ENCODE measurements at places on chromosomes 5 and 9.

DNA sequence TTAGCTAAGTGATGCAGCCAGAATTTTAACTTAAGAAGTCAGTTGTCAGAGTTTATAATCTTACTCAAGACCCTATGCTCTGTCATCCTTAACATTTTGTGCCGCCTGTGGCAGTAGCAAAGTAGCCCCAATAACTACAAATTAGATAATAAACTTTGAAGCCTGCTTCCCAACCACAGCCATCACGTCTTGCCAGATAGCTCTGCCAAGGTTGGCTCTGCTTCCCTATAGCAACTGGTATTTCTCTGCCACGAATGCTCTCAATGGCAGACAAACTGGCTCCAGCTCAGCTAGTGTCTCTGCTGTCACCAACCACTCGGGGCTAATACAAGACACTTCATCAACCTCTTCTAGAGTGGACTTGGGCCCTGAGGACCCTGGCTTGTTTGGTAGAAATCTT lies 576.1 kb downstream of the CDH12 start:
- no peak for DNase-seq

DNA sequence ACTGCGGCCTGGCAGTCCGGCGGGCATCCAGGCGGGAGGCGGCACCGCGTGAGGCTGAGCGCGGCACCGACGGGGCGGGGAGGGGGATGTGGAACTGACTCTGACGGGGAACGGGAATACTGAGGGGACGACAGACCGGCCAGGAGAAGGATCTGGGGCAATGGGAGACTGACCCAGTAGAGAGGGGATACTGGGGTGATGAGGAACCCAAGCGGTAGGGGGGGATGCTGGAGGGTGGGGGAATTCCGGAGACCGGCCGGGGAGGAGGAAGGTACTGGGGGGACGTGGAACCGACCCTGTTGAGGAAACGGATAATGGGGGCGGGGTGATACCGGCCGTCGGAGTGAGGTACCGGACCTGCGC lies 423 bp downstream of the IPPK start:
- no peak for DNase-seq

GRCh38 chr9:16572005-16572734 lies 298.3 kb downstream of the BNC2 start:
- no peak for DNase-seq

DNA sequence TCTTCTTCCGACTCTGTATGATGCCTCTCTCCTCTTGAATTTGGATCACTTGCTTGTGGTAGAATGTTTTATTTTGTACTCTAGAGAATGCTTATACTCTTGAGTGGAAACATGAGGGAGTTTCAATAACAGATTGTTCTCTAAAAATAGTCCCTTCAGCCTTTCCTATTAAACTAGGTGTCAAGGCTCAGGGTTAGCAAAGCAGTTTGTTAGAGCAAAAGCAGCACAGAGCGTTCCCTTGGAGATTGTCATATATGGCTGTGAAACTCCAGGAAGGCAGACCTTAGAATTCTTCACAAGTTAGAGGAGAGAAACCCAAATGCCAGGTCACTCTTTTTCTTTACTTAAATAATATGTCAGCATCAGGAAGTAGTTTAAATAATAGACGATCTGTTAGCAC lies 33.0 kb downstream of the MAMDC2 start:
- no peak for DNase-seq

- no peak for DNase-seq
Measured at GRCh38 chr5:138180183-138180782, 1.4 kb downstream of the KIF20A start.

DNA sequence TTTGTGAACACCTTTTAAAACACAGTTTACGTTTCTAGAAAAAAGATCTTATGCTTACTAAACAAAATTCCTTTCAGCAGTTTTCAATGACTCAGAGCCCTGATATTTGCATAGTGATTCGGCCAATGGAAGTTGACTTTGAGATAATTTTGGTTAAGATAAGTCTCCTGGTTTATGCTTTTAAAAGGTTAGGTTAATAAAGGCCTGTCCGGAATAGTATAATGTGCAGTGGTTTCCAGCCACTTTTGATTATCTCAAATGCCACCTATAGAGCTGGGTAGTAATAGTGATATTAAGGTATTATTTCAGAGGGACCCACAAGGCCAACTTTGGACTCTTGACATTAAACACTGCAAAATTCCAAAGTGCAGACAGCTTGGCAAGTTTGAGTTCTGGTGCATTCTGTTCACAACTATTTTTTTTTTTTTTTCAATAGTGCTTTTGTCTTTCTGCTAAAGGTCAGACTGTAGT lies 86.1 kb downstream of the F2RL2 start:
- DNase-seq: no peak

DNA sequence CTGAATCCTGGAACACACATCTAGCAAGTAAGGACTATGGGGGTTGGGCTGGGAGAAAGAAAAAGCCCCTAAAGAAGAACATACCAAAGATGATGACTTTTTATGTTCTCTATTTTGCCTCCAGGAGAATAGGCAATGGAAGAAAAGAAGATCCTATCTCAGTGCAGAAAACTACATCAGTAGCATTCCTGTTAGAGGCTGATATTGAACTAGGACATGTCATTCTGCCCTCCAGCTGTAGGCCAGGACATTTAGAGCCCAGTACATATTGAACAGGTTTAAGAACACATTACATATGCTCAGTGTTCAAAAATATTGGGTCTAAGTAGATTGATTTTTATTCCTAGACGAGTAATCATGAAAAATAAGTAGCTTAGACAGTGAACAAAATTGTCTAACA lies 24.7 kb downstream of the PRLR start:
- no peak for DNase-seq

GRCh38 chr9:89376741-89377351 lies 58.5 kb downstream of the SECISBP2 start:
- DNase-seq: no peak

DNA sequence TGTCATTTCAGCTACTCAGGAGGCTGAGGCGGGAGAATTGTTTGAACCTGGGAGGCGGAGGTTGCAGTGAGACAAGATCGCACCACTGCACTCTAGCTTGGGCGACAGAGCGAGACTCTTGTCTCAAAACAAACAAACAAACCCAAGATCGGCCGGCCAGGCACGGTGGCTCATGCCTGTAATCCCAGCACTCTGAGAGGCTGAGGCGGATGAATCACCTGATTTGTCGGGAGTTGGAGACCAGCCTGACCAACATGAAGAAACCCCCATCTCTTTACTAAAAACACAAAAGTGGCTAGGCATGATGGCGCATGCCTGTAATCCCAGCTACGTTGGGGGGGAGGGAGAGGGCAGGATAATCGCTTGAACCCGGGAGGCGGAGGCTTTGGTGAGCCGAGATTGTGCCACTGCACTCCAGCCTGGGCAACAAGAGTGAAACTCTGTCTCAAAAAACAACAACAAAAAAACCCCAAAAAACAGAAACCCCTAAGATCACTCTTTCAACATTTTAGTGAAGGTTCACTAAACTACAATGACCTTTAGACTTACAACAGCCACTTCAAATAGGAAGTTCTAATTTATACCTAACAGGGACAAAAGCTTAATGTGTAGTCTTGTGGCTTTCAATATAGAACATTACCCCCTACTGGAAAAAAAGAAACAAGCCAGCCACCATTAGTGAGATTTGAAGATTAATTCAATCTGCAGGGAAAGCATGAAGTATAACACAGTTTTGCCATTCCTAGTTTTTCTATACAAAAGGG lies 7.0 kb downstream of the HSPA9 start:
- no peak for DNase-seq
